ENCODE measurements at places on chromosomes 2 and 18.

GRCh38 chr18:13022644-13023043, 31.5 kb downstream of the CEP192 start:
- no peak for DNase-seq

DNA sequence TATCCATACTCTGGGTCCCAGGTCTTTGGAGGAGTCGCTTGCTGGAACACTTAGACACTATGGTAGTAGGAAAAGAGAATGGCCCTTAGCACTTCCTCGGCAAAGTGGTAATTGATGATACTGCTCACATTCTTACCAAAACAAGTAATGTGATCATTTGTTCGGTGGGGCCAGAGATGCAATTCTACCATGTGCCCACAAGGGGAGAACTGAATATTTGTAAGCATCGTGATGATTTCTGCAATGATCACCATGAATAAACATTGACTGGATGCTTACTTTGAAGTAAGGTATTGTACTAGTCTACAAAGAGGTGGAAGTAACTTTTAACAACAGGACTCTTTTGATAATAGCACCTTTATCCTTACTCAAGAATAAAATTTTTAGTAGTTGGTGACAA, 109.7 kb downstream of the CD8B2 start:
- DNase-seq = no peak

DNA sequence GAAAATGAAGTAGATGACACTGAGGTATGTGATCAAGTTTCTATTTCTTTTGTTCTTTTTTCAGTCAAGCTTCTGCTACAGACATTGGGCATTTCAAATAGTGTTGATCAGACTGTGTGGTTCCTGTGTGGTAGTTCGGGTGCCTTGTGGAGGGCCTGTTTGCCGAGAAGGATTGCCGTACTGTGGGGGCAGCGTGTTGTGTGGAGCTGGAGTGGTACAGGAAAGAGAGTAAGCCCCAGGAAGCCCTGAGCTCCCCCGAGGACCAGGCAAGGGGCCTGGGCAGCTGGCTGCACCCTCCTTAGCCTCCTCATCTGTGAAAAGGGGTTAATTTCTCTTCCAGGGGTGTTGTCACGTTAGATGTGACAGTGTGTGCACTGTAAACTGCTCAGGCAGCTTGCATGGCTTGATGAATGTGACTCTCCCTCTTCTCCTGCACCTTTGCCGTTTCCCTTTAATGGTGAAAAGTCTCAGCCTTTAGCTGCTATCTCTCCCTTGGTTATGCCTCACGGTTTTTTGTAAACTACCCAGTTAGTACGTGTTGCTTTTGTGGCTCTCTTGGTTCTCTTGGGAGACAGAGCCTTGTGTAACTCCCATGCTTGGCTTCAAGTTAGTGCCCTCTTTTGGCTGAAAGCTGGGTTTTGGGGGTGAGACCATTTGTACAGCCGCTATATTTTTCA, 19.5 kb downstream of the C2orf74 start:
- no peak for DNase-seq

DNA sequence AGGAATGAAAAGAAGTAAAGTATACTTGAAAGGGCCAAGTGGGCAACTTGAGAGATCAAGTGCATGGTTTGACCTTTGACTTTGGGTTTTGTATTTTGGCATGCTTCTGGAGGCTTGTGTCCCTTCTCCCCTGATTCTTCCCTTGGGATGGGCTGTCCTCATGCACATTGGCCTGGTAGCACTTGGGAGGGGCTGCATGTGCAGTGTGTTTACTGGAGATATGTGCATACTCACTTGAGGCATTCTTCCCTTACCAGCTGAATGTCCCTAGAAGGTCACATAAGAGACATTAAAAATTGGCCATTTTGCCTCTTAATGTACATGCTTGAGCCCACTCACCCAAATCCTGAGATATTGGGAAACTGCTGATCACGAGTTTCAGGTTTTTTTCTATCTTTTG, 65.2 kb downstream of the KYNU start:
- no peak for DNase-seq

GRCh38 chr2:9574331-9574730, 18.7 kb upstream of the ADAM17 start:
- no peak for DNase-seq

- DNase-seq = no peak
Measured at GRCh38 chr2:64599469-64599868, 54.2 kb downstream of the SERTAD2 start.

DNA sequence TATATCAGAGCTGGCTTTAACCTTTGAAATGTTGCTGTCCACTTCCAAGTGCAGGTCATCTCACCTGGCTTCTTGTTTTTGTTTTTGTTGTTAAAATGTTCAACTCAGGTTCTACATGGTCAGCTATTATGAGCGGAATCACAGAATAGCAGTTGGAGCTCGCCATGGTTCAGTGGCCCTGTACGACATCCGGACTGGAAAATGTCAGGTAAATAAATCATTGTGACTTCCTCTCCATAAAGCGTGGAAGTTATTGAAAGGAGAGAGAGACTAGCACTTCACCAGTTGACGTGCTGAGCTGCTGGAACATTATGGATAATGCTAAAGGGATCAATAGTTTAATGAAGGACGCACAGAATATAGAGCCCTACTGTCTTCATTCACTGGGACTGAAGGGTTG, 184.6 kb upstream of the BOD1L2 start:
- DNase-seq = no peak

DNA sequence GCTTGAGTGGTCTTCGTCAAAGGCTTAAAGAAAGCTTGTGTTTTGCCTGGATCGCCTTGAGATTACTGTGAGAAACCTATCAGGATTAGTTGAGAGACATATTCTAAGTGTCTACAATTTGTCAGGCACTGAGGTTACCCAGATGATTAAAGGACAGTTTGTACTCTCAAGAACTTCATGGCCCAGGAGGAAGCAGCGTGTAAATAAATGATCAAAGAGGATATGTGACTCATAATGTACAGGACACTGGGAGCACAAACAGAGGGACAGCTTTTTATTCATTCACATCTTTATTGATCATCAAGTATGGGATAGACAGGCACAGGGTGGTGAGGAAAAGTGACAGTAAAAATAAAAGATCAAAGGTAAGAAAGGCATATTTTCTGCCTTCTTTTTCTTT, 152.6 kb upstream of the FSHR start:
- no peak for DNase-seq

GRCh38 chr2:212794471-212794870, 255.9 kb upstream of the ERBB4 start:
- DNase-seq = no peak

Data from esophagus squamous epithelium (tissue), 5 donors.